Caki2 (cell line): ENCODE measurements at places on chromosomes 4 and X. TPM values are rescaled to one million over a fixed set of nuclear protein-coding genes. Genes with fewer than 3 reads are reported as not detected.
A peak's percentile ranks its signal among the peaks of the same experiment; 100 is the strongest.

The COX7B2 gene
- not detected in 2 replicates for total RNA-seq

The SMIM31 gene
- total RNA-seq: not detected in 2 replicates

The GUCY1B1 gene
- total RNA-seq: 33.8 and 35.6 TPM in 2 replicates

The DGAT2L6 gene
- not detected in 2 replicates for total RNA-seq

The PPP2R2C gene
- 38.9 and 51.9 TPM in 2 replicates for total RNA-seq

The CYP4V2 gene
- total RNA-seq: 16.6 and 25.6 TPM in 2 replicates

The GLOD5 gene
- total RNA-seq: not detected in 2 replicates

The EVC2 gene
- not detected in 2 replicates for total RNA-seq

DNA sequence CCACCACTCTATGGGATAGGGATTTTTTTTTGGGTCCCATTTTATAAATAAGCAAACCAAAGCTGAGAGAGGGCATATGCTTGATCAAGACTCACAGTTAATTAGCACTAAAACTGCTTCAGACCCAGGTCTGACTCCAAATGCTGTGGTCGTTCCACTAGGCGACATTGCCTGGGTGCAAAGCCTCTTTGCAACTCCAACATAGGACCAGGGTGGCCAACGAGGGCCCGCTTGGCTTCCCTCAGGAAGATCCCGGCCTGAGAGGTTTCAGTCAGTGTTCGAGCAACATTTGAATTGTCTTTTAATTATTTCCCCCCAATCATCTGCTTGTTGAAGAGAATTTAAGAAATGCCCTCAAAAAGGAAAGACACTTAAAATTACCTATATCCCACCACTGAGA is 11.2 kb downstream of the PJA1 start:
- DNase-seq: no peak

DNA sequence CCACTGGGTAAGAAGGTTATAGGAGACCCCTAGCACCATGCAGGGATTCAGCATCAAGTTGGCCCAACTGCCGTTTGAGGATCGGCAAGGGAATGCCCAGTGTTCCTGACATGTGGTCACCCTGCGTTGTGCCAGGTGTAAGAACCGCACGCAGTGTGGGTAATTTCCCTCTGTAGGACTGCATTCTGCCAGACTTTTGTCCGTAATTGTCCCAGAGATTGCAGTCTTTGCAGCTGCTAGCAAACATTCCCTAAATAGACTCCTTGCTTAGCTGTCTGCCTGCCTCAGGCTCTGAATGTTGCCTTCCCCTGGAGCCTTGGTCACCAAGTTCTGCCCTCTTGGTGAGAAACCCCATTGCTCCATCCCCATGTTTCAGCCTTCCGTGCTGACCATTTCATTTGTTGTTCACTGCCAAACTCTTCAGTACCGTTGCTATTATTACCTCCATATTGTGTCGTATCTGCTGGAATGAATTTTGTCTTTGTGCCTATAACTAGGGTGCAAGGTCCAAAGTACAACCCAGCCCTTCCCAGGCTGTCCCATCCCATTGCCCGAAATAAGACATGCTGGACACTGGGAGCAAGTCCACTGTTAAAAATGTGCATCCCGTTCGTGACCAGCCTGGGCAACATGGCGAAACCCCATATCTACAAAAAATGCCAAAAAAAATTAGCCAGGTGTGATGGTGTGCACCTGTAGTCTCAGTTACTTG is 53.8 kb upstream of the USP9X start:
- DNase-seq: no peak

DNA sequence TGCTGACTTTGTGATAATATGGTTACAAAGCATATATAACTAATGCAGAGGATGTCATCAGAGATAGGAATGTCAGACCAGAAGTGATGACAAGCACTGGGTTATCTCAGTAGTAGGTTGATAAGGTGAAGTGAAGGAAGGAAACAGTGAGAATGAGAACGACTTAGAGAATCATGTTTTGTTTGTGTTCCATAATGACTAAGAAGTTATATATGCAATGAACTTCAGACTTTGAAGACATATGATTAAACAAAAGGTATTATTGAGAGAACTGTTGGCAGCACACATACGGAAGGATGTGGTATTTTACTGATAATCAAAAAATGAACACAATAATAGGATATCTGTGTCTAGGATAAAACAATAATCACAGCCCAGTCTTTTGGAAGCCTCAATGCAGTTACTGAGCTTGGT is 18.3 kb upstream of the HHIP start:
- peak; percentile 8 for DNase-seq

GRCh38 chr4:185227713-185228278 is 18.4 kb downstream of the SNX25 start:
- no peak for DNase-seq

DNA sequence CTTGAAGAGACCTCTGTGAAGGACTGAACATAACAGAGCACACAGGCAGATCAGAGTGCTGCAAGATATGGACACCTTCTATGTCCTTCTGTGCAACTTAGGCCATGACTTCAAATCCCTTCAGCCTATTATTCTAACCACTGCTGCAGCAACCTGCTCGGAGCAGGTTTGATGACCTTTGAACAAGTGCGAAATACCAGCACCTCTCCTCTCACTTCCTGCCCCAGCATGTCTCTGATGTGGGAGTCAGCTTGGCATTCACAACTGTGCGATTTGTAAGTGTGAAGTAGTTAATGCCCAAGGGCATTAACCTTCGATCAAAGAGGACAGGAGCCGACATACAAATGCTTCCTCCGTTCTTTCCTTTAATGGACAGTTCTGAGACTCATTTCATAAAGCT is 1.6 kb upstream of the EXOC1 start:
- no peak for DNase-seq

- DNase-seq: no peak
Observed at GRCh38 chrX:121655276-121655675, 607.9 kb downstream of the GLUD2 start.

DNA sequence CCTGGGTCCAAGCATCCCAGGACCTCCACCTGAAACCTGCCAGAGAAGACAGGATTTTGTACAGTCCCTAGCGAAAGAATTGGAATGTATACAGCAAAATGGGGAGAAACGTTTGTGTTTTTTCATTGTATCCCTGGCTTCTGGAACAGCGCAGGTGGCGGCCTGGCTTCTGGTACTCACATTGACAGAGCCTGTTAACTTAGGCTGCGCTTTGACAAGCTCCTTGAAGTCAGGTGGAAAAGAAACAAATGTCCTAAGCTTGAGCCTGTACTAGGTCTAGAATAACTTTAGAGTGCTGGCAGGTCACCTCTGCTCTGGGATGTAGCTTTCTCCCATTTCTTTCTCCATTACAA is 343.7 kb upstream of the KLF3 start:
- no peak for DNase-seq

DNA sequence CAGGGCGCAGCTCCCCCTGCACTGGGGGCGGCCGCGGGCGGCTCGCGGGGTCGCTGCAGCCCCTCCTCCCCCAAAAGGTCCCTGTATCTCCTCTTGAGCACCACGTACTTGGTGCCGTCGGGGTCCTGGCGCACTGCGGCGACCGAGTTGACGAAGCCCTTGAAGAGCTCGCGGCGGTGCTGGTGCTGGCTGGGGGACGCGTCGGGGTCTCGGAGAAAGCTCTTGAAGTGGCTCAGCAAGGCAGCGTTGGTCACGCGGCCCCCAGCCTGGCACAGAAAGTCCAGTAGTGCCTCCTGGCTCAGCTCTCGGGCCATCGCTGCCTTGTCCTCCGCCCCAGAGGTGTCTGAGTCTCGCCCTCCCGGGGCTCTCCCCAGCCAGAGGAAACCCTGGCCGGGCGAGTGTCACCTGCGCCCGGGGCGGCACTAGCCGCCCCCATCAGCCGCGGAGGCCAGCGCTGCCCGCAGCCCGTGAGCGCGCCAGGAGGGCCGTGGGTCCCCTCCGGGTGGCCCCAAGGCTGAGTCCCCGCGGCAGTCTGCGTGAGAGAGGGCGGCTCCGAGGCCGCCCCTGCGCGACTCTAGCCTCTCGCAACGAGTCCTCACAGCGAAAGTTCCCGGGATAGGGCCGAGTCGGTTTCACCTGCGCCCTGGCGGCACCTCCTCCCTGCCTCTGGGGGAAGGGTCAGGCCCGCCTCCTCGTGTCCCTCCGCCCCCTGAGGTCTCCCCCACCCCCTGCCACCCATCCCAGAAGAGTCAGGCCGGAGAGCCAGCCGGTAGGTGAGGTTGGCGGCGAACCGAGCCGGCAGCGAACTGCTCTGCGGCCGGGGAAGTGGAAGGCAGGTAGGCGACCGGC is at the start of gene SOWAHB:
Gene SOWAHB, minus strand, starts transcription at position 609 of the 849 bp plus-strand sequence. Its CDS starts 295 bp downstream, at position 314.
- peak; percentile 35 for DNase-seq

GRCh38 chr4:53040459-53040815 is 178.3 kb downstream of the RASL11B start:
- DNase-seq: no peak

GRCh38 chr4:107857741-107858140 is 33.0 kb downstream of the SGMS2 start:
- no peak for DNase-seq

DNA sequence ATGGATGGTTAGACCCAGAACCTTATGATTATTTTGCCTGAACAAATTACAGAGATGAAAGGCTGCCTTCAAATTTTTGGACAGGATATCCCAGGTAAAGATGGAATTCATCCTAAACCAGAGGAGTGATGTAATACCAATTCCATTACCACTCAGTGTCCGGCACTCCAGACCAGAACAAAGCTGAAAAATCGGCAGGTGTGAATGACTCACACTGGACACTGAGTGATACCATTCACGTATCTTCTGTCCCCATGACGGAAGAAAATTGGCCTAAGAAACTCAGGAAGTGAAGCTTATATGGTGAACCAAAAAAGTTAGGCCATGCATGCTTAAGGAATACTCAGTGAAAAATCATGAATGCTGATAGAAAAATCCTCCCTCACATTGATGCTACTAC is 34.5 kb downstream of the PALLD start:
- no peak for DNase-seq

GRCh38 chr4:77911091-77911490 is 48.5 kb downstream of the MRPL1 start:
- DNase-seq: no peak

DNA sequence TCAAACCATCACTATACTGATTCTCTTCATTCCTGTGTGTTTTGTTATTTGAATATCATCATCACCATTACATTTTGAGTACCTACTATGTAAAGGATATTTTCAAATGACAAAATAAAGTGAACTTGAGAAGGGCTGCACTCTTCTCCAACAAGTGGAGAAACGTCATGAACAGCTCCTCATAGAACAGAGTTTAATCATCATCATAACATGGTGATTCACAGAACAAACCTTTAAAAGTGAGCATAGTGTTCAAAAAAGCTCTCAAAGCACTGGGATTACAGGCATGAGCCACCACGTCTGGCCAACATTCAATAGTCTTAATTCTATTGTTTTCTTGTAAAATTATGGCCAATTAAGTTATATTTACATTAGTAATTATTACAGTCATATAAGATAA is 993.9 kb downstream of the PDHA2 start:
- no peak for DNase-seq

GRCh38 chr4:113766882-113767281 is 5.3 kb upstream of the CAMK2D start:
- DNase-seq: no peak

GRCh38 chr4:151582098-151582497 is 173.1 kb downstream of the FHIP1A start:
- no peak for DNase-seq

- DNase-seq: no peak
Observed at GRCh38 chr4:59102311-59102710, 1992.1 kb upstream of the IGFBP7 start.

DNA sequence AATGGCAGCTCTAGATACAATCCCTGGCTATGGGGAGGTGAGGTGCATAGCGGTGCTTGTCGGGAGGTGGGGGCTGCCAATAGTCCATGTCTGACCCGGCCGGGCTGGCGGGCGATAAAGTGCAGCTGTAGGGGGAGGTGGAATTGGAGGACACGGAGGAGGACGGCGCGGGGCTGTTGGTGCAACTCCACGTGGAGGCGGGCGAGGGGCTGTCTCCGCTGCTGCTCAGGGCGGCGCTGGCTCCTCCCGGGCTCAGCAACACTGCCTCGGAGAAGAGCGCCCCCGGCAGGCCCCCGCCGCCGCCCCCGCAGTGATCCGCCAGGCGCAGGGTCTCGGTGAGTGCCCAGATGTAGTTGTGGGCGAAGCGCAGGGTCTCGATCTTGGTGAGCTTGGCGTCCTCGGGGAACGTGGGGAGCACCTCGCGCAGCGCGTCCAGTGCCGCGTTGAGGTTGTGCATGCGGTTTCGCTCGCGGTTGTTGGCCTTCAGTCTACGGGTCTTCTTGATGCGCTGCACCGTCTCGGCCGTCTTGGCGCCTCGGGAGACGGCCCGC is 1.3 kb downstream of the NEUROG2 start:
- no peak for DNase-seq

- no peak for DNase-seq
Observed at GRCh38 chr4:123892368-123892976, 495.9 kb downstream of the SPRY1 start.

DNA sequence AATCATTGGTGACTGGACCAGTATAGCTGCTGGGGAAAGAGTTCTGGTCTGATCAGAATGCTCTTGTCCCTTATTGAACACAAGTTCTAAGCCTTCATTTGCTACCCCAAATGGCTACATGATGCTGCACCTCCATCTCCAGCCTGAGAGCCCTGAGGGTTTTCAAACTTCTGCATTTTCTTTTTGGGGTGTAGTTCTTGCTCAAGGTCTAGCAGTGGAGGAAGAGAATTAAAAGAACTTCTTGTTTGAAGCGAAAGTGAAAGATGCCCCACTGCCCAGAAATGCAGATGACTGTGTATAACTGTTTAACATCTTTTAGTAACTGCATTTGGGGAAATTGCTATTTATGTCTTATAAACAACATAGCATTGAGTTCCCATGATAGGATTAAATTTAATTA is 38.5 kb downstream of the LAMTOR3 start:
- no peak for DNase-seq

- peak; percentile 43 for DNase-seq
Observed at GRCh38 chr4:95155759-95156451, 392.9 kb downstream of the UNC5C start.

- no peak for DNase-seq
Observed at GRCh38 chr4:139300431-139301112, 733 bp upstream of the NAA15 start.

- DNase-seq: peak; percentile 37
Observed at GRCh38 chrX:134908356-134908755, 82.4 kb upstream of the SMIM10 start.

DNA sequence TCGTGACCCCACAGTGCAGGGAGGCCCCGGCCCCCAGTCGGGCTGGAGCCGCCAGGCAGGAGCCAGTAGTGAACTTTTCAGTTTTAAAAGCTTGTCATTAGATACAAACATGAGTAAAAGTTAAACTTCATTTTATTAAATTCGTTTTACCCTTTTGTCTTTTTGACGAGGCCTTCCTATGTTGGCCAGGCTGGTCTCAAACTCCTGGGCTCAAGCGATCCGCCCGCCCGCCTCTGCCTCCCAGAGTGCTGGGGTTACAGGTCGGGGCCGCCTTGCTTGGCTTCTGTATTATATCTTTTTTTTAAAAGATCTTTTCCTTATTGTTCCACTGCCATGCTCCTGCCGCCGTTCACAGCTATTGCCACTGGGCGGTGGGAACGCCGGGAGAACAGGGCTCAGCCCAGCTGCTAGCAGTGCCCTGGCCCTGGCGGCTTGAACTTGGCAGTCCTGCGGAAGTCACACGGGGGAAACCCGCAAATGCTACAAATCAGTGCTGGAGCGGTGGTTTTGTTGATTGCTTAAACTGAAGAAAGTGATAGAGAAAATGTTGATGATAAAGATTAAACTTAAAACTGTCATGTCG is 968 bp upstream of the NELFA start:
- DNase-seq: peak; percentile 66
